ENCODE measurements at places on chromosomes 5 and 9.

DNA sequence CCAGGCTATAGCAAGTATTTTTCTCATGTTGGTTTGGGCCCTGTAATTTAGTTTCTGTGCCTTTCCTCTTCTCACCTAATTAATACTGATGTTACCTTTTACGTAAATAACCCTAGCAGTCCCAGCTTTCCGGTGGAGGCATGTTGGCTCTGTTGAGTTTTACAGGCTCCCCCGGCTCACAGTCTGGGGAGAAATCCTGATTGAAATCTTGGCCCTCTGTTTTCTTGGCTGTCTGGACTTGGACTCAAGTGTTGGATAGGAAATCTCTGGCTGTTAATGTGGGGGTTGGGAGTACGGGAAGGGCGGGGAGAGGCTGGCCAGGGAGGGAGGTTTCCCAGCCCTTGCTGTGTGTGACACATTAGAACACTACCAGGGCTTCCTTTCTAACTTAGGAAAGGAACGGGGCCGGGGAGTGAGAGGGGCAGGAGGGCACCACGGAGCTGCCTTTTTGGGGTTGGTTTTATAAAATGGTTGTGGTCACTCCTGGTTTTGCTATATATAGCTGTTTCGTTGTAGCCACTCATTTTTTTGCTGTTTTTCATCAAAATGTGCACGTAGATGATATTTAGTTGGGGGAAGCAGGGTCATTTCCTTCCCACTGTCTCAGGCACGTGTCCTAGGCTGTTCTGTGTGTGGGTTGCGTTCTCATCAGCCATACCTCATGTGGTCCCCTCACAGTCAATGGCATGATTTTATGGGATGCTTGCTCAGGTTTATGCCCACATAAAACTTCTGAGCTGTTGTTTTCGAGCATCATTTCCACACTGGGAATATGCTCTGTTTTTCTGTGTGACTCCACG is 11.0 kb downstream of the TRIO start:
- DNase-seq: no peak

- DNase-seq: peak; percentile 20
Measured at GRCh38 chr5:67014957-67015400, 181.6 kb downstream of the CD180 start.

DNA sequence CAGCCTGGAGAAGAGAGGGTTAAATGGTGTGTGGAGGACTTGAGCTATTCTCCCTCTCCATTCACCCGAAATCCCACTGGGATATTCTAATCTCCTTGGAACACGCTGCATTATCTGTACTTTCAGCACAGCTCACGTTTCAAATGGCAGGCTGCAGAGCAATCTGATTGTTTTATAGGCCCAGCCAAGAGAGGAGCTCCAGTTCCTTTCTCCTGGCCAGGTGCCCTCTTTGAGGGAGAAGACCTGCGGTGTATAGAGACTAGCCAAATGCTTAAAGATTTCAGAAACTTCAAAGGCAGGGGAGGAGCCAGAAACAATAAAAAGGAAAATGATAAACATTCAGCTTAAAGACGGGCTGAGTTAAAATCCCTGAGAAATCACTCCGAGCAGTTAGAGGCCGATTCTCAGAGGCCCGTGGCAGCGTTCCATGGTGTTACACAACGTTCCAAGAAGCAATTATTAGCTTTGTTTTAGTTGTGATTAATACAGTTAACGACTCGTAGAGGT is 564.0 kb upstream of the KLF4 start:
- peak; percentile 70 for DNase-seq

DNA sequence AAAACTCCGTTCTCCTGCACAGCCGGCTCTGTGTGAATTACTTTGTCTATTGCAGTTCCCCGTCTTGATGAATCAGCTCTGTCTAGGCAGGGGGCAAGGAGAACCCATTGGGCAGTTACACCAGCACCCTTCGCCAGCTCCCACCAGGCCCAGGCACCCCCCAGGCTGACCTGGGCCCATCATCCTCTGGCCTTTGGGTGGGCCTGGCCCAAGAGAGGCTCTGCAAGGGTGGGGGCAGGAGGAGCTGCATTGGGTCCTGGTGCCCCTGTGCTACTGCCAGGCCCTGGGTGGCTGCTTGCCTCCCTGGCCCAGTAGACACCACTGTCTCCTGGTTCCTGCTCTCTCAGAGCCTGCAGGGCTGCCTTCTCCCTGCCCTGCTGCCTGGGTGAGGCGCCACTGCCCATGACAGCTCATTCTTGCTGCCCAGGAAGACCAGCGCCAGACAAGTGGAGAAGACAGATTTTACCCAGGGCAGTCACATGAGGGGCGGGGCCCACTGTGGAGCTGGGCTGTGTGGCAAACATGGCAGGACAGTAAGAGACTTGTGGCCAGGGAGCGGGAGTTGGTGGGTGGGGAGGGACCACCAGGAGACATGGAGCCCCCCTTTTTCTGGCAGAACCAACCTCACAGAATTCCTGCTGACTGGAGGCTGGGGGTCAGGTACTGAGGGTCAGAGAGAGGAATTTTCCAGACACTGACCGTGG is 67.2 kb downstream of the MRPL36 start:
- DNase-seq: no peak

DNA sequence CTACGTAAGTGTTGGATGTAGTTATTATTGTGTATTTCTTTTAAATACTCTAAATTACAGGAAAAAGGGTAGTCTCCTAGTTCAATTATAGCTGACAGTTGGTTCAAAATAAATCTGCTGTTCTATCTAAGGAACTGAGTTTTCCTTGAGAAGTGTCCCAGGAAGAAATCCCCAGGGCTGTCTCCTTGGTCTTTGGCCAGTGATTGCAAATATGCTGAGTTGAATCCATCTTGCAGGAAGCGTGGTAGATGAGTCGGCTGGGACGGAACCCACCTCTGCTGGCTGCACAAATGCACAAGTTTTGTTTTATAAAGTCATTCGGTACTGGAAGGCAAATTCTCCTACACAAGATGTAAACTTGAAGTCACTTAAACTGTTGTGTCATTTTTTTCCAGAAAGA is 30.2 kb upstream of the HOMER1 start:
- no peak for DNase-seq

DNA sequence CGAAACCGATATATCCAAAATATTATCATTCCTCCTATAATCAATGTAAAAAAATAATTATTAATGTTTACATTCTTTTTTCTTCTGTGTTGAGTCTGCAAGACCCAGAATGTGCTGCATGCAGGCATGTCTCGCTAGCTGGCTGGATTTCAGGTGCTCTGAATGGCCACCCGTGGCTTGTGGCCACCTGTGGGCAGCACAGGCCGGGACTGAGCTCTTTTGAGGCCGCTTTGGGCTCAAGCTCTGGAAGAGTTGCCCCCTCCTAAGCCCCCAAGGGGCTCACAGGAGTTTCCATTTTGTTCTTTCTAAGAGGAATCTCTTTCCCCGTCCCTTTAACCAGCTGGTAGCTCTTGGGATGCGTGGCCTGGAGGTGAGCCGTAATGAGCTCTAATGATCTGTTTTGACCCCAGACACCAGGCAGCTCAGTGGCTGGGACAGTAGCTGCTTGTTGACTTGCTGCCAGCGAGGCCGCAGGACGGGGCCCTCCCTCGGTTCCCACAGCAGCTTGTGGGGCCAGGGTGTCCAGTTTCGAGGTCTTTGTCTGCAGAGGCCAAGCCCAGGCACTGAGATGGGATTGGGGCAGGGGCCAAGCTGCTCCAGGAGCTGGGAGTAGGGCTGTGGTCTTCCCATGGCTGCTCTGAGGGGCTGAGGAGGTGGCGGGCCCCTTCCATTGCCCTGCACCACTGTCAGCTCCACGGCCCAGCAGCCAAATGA is 20.8 kb downstream of the ASS1 start:
- no peak for DNase-seq

DNA sequence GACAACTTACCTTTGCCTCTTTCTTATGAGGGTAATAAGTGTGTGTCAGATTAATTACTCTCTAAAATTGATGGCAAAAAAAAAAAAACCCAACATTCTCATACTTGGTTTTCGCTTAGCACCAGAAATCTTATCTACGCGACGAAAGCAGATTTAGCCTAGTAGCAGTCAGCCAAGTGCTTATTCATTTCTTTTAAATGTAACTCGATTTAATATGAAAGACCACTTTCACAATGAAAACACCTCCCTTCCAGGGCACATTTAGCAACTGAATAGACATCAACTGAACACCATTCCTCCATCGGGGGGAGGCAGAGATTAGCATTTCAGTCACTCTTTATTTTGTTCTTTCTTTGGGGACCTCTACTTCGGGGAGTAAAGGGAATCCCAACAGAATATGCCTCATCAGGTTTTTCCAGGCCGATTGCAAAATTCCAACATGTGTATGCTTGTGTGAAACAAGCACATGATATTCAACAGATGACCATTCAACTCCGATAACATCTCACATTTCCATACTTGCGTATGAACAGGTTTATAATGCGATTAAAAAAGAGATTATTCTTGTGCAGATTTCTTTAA is 124.1 kb upstream of the RETREG1 start:
- no peak for DNase-seq

DNA sequence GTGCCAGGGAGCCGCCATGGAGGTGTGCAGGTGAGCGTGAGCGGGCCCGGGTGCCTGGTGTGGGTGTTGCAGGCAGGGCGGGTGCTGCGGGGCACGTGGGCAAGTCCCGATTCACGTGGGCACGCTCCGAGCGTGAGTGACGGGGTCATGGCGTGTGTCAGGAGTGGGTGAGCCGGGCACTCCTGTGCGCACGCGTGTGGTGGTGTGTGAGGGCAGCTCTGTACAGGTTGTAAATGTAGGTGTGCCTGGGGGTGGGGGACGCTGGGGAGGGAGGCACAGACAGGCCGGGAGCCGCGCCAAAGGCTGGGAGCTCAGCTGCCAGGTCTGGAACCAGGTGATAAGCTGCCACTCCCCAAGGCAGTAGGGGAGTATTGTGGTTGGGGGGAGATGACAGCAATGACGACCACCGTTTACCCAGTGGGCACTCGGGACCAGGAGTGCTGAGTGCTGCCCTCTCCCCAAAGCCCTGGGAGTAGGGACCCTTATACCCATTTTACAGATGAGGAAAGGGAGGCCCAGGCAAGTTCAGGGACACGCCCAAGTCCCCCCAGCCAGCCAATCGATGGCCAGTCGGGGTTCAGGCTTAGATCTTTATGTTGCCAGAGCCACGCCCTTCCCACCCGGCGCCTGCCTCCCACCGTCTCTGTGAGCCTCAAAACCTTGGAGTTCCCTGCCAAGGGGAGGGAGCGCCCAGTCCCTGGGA is 9.6 kb downstream of the NCS1 start:
- no peak for DNase-seq

DNA sequence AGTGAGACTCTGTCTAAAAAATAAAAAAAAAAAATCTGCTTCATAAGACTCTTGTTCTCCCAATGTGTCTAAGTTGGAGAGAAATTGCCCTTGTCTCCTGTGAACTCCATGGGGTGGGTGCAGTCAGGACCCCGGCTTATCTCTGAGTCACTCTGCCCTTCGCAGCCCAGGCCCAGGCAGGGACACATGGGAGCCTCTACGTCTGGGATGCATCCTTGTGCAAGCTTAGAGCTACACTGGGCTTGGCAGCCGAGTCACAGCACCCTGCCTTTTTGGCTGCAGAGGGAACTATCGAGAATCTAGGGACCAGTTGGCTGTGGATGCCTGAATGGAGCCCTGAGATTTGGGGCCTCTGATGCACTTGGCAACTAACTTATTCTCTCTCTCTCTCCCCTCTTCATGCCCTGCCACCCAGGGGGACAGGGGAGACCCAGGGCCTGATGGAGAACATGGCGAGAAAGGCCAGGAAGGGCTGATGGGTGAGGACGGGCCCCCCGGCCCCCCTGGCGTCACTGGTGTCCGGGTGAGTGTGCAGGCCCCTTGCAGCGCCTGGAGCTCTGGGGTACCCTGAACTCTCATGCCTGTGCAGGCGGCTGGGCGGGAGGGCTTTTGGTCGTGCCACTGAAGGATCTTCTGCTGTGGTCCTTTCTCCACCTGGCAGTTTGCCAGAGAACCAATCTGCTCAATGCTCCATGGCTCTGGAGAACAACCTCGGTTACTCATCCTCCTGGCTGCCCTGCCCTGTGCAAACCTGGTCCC is 47.5 kb upstream of the ORM1 start:
- no peak for DNase-seq

DNA sequence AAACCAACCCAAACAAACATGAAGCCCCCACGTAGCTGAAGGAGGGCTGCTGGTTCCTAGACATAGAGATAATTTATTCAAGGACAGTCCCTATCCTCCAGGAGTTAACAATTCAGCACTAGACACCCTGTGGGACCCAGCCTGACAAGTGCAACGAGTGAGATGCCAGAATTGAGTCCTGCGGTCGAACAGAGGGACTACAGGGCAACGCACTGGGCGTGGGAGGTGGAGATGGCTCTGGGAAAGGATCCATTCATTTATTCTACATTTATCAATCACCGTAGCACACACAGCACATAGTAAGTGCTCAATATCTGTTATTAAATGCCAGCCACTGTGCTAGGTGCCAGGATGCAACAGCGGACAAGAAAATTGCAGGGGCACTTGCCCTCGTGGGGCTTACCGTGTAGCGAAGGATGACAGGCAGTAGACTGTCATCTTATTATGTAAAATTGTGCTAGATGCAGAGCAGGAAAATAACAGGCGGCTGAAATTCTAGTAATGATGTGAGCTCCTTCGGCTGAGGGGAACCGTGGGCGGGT is 855 bp upstream of the ARHGAP26 start:
- no peak for DNase-seq

GRCh38 chr9:89122949-89123348 is 55.7 kb downstream of the SHC3 start:
- no peak for DNase-seq

DNA sequence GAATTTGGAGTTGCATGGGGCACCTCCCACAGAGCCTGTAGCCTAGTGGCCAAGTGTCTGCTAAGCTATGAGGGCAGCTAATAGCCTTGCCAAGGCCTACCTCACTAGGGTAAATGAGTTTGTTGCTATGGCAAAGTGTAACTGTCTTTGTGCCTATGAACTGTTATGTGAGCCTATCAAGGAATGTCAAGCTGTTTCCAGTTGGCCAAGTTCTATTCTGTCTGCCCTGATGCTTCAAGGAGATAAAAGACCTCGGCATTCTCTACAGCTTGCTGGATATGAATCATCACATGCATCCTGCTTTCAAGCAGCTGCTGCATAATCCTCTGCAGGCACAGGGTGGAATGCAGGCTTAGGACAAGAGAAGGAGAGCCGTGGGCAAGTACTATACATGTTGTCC is 69.8 kb upstream of the CCDC112 start:
- no peak for DNase-seq

GRCh38 chr9:36867672-36868471 is 166.2 kb downstream of the PAX5 start:
- peak; percentile 52 for DNase-seq

DNA sequence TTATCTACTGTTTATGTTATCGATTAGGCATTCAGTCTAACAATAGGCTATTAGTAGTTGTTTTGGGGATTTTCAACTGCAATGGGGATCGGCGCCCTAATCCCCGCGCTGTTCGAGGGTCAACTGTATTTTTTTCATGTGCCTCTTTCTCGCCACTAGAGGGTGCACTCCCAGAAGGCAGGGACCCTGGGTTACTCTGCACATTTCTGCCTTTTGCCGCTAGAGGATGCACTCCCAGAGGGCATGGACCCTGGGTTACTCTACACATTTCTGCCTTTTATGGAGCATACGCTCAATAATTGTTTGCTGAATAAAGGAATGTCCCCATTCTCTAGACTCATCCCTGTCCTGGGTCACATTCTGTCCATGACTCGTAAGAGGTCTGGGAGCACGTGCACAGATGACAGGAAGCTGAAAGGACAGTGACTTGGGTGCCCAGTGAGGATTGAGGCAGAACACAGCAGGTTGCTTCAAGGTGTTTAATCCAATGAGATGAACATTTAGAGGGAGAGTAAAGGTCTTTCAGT is 27.9 kb upstream of the RECK start:
- DNase-seq: peak; percentile 68

All from LoVo (cell line).